AG04450 (cell line): ENCODE measurements at places on chromosomes 13 and 19.

DNA sequence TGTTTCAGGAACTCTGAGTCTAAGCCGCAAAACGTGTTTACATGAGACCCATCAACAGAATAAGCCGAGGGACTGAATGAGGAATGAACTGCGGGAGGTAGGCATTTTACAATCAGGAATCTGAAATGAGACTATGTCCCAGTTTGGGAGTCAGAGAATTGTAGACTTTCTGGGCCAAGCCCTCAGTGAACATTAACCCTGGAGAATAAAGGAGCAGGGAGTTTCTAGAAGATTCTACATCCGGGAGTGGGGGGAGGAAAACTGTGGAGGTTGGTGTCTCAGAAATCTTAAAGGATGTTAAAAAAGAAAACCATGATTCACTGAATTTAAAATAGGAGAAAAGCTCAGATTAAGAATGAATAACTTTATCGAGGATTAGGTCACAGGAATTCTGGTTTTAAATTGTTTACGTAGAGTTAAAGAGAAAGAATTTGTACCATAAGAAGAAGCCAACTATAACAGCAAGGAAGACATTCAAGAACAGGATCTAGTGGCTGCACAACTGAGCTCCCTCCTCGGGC lies 18.5 kb downstream of the RFX2 start:
- DNase-seq, result no peak

GRCh38 chr19:47232422-47233211 lies 1.6 kb upstream of the BBC3 start:
- DNase-seq, result no peak

DNA sequence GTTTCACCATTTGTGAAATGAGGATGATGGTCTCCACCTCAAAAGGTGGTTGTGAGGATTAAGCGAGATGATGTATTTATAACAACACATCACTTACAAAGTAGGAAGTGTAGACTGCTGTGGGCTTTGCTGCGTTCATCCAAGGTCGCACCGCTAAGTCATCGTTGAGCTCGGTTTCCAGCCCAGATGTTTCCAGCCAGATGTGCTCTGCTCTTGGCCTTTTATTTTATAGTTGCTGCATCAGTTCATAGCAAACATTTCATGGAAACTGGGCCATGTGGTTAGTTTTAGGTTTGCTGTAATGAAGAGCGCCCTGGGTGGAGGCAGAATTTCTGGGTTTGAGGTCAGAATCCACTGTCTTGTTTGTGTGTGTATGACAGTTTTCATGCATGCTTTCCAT lies 76.5 kb upstream of the RNF113B start:
- no peak for DNase-seq

GRCh38 chr19:7888826-7889217 lies 512 bp downstream of the LRRC8E start:
- no peak for DNase-seq

GRCh38 chr13:65914716-65915115 lies 1315.4 kb downstream of the PCDH9 start:
- peak; percentile 4 for DNase-seq
